ENCODE measurements at places on chromosomes 4 and X. TPM values are rescaled to one million over a fixed set of nuclear protein-coding genes. Genes with fewer than 3 reads are reported as not detected.

DNA sequence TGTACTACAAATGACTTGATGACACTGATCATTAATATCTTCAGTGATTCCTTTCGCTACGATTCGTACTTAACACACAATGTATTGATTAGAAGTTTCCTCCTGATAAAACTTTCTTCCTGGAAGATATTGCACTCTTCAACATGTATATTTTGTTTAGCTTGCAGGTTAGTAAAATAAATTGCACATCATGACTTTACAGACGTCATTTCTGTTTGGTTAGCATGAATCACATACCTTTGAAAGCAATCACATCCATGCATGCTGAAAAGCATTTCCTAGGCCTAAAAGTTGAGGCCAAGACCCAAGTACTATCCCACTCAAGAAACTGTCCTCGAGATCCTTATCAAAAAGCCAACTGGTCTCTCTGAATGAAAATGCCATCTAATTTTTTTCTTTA, 1841.0 kb upstream of the PCDH7 start:
- no peak for DNase-seq
- no peaks in the 10 kb centered on the region for H3K4me1 ChIP-seq
- H3K4me3 ChIP-seq, result no peak overlapping the region
- no peak overlapping the region for H3K27ac ChIP-seq
- H3K27me3 ChIP-seq, result no peaks in the 10 kb centered on the region

GRCh38 chrX:154750301-154751202, at the start of gene GAB3:
Gene GAB3 (minus strand): TSS chrX:154751077. CDS start chrX:154751025, 52 bp downstream.
- H3K36me3 ChIP-seq, result peaks cover 11% of the 10 kb centered on the region
- H3K4me1 ChIP-seq, result peaks cover 34% of the 10 kb centered on the region
- peak within 1 kb of the TSS; percentile 73 for H3K27ac ChIP-seq
- H3K27me3 ChIP-seq, result peaks cover 2% of the 10 kb centered on the region

- H3K27ac ChIP-seq, result no peak overlapping the region
- H3K4me3 ChIP-seq, result no peak overlapping the region
- H3K4me1 ChIP-seq, result no peaks in the 10 kb centered on the region
These were observed 435.3 kb downstream of the ZIC3 start for GRCh38 chrX:138001226-138001625.

GRCh38 chr4:20825505-20825904, 125.2 kb downstream of the PACRGL start:
- no peak overlapping the region for H3K4me3 ChIP-seq
- H3K27ac ChIP-seq, result no peak overlapping the region
- H3K27me3 ChIP-seq, result no peaks in the 10 kb centered on the region

DNA sequence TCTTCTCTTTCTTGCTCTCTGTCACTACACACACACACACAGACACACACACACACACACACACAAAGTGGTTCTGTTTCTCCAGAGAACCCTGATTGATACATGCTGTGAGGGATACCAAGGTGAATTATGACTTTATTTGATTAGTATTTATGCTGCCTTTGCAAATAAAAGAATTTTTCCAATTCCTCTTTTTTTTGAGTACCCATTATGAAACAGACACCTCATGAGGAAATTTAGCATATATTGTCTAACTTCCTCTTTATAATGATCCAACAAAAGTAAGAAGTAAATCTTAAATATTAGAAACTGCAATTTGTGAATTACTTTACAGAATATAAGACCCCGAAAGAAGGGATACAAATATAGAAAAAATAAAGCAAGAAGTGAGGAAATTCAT, 14.3 kb upstream of the RAB28 start:
- H3K36me3 ChIP-seq, result no peaks in the 10 kb centered on the region
- no peaks in the 10 kb centered on the region for H3K4me1 ChIP-seq
- H3K27me3 ChIP-seq, result peaks cover 52% of the 10 kb centered on the region
- H3K4me3 ChIP-seq, result no peak overlapping the region
- H3K27ac ChIP-seq, result no peak overlapping the region

- H3K36me3 ChIP-seq, result no peaks in the 10 kb centered on the region
- H3K27ac ChIP-seq, result no peak overlapping the region
- no peaks in the 10 kb centered on the region for H3K4me1 ChIP-seq
These were observed 261.5 kb upstream of the FTHL17 start for GRCh38 chrX:31333165-31333831.

GRCh38 chrX:23883737-23884354, 23.9 kb downstream of the APOO start:
- no peak overlapping the region for H3K27ac ChIP-seq
- no peak for DNase-seq
- H3K27me3 ChIP-seq, result no peaks in the 10 kb centered on the region
- no peaks in the 10 kb centered on the region for H3K36me3 ChIP-seq

DNA sequence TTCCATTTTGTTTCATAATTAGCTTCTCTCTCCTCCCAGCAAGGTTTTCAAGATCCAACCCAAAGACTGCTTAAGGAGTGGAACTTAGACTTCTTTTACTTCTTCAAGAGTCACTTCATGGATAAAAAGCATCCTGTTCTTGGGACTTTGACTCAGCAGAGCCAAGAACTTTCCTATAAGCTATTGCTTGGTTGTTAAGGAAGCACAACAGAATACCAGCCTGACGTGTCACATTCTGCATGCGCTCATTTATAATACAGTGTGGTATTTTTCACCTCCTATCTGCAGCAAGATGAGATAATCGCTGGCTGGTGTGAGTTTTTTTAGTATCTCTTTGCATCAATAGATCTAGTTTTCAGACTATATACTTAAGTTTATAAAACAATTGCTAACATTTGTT, 152.1 kb downstream of the PALLD start:
- DNase-seq, result no peak
- H3K4me1 ChIP-seq, result no peaks in the 10 kb centered on the region
- H3K27ac ChIP-seq, result no peak overlapping the region
- H3K27me3 ChIP-seq, result peaks cover 40% of the 10 kb centered on the region

DNA sequence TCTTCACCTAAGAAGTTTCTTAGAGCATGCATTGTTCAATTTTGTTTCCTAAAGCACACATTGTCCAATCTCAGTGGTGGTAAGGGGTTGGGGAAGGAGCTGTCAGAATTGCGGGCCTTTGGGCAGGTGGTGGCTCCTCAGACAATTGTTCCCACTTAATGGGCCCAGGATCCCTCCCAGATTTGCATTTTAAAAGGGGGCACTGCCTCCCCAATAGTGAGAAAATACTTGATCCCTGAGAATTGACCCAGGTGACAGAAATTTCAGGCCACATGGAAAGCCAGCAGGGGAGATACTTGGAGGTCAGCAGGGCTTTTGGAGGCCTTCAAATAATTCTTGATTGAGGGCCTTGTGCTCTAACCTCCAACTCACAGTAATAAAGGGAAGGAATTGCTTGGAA, 217.1 kb downstream of the ZNF674 start:
- no peak overlapping the region for H3K4me3 ChIP-seq
- no peak for DNase-seq
- H3K4me1 ChIP-seq, result peaks cover 6% of the 10 kb centered on the region

DNA sequence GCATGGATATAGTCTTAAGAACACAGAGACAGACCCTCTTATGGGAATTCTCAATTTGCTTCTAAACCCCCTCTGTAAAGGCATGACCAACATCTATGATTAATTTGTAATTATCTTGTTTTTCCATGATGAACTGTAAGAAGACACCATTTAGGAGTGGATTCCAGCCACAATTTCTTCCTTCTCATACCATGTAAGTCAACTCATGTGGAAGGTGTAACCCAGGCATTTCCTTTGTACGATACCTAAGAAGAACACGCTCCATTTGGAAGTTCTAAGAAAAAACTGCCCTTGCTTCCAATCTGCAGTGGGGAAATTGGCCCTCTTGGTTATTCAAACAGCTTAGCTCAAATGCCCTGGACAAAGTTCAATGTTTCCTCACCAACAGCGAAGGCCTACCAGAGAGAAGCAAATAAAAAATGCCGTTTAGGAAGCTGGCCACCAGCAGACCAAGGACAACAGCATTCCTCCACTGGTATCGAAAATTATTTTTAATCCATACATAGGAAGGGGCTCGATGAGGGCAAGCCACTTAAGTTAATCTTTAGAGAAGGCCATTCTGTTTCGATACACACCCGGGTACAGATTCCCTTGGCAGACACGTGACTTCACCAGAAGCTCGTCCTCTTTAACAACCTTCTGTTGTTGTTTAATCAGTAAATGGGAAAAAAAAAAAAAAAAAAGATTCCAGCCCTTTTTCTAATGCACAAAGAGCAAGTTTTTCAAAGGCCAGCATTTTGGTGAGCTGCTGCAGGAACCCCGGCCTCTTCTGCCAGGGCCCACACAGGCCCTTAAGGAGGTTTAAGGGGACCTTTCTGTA, 2.6 kb downstream of the DHRSX start:
- H3K27me3 ChIP-seq, result no peaks in the 10 kb centered on the region
- no peak overlapping the region for H3K4me3 ChIP-seq
- peaks cover 3% of the 10 kb centered on the region for H3K36me3 ChIP-seq
- H3K27ac ChIP-seq, result peak overlapping the region; percentile 70
- H3K4me1 ChIP-seq, result peaks cover 27% of the 10 kb centered on the region

DNA sequence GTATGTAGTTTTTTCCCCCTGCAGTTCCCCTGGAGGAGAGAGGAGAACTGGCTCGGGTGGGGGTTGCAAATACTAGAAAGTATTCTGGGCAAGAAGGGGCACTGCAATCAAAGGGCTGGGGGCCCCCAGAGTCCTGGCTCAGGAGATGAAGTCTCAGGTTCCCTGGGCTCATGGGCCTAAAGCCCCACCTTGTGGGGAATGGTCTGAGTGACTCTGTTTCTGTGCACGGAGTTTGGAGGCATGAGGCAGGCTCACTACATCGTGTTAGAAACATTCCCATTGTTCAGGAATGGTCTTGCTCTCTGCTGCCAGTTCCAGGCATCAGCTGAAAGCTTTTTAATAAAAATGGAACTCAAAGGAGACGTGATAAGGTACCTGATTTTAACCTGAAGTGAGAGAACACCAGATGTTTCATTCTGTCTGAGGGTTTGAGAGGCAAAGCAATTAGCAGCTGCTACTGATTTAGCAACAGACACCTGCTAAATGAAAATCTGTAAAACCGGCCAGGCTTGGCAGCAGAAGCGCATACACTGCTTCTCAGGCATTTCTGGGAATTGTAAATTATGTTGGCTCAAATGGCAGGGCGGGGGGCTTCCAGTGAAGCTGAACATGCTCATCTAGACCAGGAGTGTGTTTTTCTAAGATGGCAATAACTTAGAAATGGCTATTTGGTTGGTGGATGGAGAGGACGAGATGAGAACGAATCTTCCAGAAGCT, 122.7 kb downstream of the TMEM164 start:
- no peak for DNase-seq
- H3K4me1 ChIP-seq, result no peaks in the 10 kb centered on the region
- H3K4me3 ChIP-seq, result no peak overlapping the region
- no peaks in the 10 kb centered on the region for H3K27me3 ChIP-seq

- no peak overlapping the region for H3K27ac ChIP-seq
- H3K4me3 ChIP-seq, result no peak overlapping the region
- H3K36me3 ChIP-seq, result no peaks in the 10 kb centered on the region
- H3K27me3 ChIP-seq, result no peaks in the 10 kb centered on the region
- no peak for DNase-seq
- no peaks in the 10 kb centered on the region for H3K4me1 ChIP-seq
These were observed 160.7 kb upstream of the NPY2R start for GRCh38 chr4:155047755-155048154.

DNA sequence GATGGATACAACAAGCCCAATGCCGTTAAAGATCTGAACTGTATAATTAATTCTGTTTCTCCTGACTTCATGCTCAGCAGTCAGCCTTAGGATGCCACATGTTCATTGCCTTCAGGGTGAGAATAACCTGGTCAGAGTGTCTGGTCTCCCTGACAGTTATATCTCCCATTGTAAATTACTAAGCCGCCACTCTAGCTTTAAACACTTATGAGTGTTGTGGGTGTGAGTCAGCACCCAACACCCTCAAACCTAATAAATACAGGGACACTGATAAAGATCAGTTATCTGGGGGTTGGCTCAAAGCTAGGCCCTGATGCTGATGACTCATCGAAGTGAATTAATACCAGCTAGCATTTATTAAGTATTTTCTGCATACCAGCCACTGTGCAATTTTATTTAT, 64.9 kb upstream of the DYNLT3 start:
- no peak for DNase-seq
- peaks cover 2% of the 10 kb centered on the region for H3K36me3 ChIP-seq
- H3K27ac ChIP-seq, result no peak overlapping the region
- H3K4me3 ChIP-seq, result no peak overlapping the region

- peaks cover 2% of the 10 kb centered on the region for H3K4me1 ChIP-seq
- H3K27ac ChIP-seq, result no peak overlapping the region
- DNase-seq, result no peak
- H3K27me3 ChIP-seq, result peaks cover 14% of the 10 kb centered on the region
These were observed 102.7 kb downstream of the TAB3 start for GRCh38 chrX:30786374-30786773.

DNA sequence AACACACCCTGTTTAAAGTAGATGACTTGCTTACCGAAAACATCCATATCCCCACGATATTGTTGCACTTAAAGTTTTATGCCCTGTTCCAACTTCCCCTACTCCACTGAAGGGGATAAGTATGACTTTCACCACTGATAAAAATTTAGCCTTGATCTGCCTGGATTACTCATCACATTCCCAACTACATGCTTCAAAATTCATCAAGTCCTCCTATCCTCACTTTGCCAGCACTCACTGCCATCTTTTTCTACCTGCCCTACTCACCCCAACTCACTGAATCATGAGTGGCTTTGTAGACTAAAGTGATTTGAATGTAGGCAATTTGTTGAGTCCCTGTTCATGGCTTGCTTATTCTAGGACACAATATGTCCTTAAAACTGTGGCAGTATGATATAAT, 12.2 kb upstream of the GPRIN3 start:
- peaks cover 43% of the 10 kb centered on the region for H3K4me1 ChIP-seq
- no peak overlapping the region for H3K27ac ChIP-seq
- no peak overlapping the region for H3K4me3 ChIP-seq
- H3K36me3 ChIP-seq, result peaks cover 7% of the 10 kb centered on the region
- no peaks in the 10 kb centered on the region for H3K27me3 ChIP-seq

DNA sequence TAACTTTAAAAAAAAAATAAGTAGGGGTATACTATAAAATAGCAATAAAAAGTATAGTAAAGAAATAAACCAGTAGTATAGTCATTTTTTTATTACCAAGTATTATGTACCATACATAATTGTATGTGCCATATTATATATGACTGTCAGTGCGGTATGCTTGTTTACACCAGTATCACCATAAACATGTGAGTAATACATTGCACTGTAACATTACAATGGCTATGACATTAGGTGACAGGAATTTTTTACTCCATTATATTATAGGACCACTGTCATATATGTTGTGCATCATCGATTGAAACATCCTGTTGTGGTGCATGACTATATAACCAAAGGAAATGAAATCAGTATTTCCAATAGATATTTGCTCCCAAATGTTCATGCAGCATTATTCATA, 176.9 kb upstream of the ARHGAP24 start:
- H3K27ac ChIP-seq, result no peak overlapping the region
- no peak overlapping the region for H3K4me3 ChIP-seq
- DNase-seq, result no peak
- no peaks in the 10 kb centered on the region for H3K36me3 ChIP-seq

CXCL1 gene
- total RNA-seq, result not detected

NAA11 gene
- not detected for total RNA-seq

AADAT gene
- total RNA-seq, result not detected

PLAC1 gene
- not detected for total RNA-seq

NHS gene
- 10.1 TPM for total RNA-seq

GUCY1A1 gene
- total RNA-seq, result 0.87 TPM

WDFY3 gene
- total RNA-seq, result 0.66 TPM
